ENCODE measurements at places on chromosomes 5 and 9.

- peak; percentile 12 for DNase-seq
Observed at GRCh38 chr5:37668524-37669047, 171.3 kb downstream of the GDNF start.

DNA sequence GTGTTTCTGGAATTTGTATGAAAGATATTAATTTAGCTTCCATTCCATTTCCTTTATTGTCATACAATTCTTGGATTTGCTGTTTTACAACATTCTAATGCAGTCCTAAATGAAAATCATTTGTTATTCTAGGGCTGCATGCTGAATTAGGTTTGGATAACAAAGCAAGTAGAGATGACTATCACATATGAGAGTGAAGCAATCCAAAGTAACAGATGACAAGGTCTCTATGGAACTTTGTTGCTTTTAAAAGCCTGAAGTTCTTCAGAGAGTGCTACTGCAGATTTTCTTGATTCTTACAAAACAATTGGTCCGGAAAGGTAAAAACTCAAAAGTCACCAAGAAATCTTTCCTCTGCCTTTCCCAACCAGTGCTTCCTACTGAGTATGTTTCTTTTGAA, 56.9 kb upstream of the VCAN start:
- no peak for DNase-seq

DNA sequence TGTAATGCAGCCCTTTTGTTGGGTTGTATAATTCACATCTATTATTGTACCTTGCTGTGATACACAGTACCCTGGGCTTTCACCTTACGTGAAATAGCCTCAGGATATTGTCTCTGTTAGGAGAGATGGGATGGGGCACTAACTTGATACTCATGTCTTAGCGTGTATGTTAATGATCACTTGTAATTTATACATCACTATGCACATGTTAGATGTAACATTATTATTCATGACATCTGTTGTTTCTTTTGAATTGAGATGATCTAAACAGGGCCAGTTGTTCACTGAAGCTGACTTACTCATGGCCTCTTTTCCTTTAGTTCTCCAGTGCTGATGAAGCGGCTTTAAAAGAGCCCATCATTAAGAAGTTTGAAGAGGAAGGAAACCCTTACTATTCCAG, 65.2 kb downstream of the MCCC2 start:
- no peak for DNase-seq

DNA sequence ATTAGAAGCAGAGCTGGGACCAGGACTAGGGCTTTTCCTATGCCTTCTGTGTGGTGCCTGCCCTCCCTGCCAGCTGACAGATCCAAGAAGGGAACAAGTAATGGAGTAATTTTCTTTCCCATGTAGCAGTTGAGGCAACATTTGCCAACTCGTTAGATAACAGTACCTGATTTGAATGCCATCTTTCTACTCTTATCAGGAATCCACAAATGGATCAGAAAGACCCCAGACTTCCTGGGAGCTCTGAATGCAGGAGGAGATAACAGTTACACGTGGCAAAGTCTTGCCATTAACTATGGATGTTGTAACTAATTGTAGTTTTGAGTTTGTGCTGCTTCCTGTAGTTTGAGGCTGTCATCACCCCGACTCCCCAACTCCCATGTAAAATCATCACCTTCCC, 39.2 kb downstream of the RCL1 start:
- DNase-seq: no peak

- DNase-seq: no peak
Observed at GRCh38 chr9:27194401-27195091, 85.5 kb downstream of the TEK start.

DNA sequence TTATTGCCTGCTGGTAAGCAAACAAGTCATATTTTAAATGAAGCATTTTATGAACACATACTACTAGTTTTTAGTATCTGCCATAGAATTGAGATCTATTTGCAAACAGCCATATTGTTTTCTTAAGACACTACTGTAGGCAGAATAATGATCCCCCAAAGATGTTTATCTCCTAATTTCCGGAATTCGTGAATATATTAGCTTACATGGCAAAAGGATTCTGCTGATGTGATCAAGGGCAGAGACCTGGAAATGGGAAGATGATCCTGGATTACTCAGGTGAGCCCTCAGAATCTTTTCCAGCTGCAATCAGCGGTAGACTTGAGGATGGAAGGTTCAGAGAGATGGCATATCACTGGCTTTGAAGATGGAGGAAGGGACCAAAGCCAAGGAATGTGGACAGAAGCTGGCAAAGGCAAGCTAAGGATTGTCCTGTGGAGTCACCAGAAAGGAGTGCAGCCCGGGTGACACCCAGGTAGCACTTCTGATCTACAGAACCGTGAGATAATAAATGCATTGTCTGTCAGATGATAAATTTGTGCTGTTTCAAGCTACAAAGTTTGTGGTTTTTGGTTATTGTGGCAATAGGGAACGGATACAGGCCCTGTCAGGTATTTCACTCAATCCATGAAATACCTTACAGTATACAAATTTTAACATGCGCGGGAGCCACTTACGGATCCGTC, 1.0 kb upstream of the ERCC6L2 start:
- no peak for DNase-seq

DNA sequence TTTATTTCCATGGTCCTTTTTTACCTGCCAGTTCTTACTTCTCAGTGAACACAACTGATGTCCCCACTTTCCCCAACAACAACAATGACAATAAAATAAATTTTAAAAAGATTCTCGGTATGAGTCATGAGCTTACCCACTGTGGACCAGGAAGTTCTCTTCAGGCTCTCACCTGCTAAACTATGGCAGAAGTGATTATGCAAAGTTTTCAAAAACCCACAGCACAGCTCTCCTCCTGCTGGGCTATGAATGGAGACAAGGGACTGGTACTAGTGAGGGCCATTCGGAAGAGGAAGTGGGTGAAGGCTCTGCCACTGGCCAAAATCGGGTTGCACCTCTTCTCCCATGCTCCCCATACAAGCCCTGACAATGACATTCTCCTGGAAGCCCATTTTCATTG, 429.4 kb downstream of the PIK3R1 start:
- DNase-seq: no peak

DNA sequence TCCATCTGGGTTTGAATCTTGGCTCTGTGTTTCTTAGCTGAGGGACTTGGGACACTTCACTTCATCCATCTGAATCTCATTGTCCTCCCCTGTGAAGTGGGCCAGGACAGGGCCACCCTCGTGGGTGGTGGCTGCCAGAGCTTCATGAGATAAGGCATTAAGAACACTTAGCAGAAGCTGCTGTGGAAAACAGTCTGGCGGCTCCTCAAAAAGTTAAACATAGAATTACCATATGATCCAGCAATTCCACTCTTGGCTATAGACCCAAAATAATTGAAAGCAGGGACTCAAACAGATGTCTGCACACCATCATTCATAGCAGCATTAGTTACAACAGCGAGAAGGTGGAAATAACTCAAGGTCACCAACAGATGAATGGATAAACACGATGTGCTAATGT, 42.4 kb upstream of the GGTA1 start:
- no peak for DNase-seq

GRCh38 chr5:134125039-134126015, 10.8 kb downstream of the TCF7 start:
- peak; percentile 97 for DNase-seq

DNA sequence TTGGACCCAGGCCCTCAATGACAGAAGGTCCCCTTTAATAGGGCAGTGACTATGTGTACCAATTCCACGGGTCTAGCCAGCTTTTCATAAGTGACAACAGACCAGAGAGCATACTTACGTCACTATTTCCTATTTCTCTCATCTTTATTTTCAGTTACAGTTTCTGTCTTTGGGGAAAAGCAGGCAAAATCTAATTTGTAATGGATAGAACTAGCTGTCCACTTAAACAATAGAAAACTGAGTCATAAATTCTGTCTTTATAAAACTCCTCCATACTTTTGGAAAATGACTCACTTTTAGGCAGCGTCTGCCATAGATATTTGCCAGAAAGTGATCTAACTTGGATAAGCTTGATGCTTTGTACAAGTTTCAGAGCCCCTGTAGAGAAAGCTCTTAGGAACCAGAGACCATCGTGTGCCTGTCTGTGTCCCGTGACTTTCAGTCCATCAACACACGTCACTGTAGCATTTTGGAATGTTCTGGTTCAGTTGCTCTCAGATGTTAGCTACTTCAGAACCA, 101.9 kb downstream of the F2RL2 start:
- DNase-seq: no peak

DNA sequence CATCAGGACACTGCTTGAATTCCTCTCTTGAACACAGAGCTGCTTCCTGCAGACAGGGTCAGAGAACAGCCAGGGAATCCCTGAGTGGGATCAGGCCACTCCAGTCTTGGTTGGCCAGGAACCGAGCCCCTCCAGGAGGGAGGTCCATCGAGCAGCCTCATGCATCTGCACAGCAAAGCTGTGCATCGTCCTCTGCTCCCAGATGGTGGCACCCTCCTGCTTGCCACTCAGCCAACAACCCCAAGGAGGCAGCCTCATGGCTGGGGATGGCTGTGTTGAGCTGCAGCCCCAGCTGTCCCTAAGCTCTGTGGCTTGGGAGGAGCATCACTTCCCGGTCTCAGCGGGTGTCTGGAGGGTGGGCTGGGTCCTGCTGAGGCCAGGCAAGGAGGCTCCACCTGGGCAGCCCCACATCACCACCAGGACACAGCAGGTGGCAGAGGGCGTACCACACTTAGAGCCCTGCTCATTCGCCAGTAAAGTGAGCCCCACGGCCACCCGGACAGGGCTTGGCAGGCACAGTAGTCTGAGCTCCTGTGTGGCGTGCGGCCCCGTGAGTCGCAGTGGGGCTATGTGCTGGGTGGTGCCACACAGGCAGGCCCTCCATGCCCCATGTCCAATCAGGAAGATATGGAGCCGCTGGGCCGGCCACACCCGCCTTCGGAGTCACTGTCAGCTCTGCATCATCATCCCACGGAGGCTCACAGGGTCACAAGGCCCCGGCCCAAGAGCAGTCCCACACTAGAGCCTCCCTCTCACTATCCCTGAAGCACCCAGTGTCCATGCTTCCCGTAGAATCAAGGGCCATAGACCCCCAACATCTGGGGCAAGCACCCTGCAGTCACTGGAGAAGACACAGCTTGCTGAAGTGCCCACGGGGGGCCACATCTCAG, 11.9 kb downstream of the LPCAT1 start:
- no peak for DNase-seq

DNA sequence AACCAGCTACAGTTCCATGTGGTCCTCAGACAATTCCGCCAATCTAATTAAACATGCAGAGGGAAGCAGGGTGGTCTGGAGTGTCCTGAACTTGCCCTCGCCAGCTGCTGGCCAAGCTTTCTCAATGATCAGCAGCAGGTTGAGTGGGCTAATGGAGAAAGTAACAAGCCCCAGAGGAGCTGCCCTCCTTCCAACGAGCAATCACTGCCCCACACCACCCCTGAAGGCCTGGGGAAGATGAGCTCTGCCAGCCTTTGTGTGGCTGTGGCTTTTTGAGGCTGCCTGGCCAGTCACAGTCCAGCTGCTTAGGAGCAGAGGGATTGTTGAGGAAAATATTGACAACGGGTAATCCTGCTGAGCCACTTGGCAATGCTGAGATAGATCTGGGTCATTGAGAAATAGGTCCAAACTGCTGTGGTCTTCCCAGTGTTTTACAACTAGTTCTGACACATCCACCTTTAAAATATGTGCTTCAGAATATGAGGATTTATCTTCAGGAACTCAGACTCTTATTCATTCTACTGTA, 107.3 kb downstream of the CD180 start:
- DNase-seq: no peak

DNA sequence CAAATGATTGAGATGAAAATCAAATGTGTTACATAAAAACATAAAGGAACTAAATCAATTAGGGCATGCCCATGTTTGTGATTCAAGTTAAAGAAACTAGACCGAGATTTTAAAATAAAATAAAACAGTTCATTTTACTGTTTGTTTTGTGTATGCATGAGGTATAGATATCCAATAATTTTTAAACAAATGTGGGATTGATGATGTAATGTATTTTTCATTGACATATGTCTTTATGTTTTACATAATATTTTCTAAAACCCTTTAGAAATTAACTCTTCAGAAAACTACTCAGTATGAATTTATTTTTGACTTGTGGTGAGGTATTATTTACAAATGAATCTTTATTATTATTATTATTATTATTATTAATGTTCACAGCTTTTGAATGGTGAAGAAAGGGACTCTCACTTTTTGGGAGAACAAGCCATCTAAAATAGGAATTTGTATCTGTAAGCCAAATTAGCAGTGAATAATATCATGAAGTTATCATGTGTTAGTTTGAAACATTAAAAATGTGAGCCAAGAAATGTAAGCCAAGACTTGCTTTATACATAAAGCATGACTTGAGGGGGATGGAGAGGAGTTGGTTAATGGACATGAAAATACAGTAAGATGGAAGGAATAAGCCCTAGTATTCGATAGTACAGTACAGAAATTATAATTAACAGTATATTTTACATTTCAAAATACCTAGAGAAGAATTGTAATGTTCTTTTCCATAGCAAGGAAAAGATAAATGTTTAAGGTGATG, 355.0 kb downstream of the CDH10 start:
- no peak for DNase-seq

- DNase-seq: no peak
Observed at GRCh38 chr5:131221888-131222287, 42.0 kb upstream of the CDC42SE2 start.

- no peak for DNase-seq
Observed at GRCh38 chr5:115460472-115460871, 84.1 kb downstream of the FEM1C start.

DNA sequence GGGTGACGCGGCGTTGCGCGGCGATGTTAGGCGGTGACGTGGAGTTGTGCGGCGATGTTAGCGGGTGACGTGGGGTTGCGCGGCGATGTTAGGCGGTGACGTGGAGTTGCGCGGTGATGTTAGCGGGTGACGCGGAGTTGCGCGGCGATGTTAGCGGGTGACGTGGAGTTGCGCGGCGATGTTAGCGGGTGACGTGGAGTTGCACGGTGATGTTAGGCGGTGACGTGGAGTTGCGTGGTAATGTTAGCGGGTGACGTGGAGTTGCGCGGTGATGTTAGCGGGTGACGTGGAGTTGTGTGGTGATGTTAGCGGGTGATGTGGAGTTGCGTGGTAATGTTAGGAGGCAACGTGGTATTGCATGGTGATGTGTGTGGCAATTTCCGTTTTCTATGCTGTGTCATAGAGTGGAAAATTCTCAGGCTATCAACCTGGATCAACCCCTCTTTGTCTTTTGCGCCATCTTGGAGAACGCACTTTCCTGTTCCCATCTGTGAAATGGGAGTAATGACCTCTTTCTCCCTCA, 76.0 kb downstream of the ANKRD33B start:
- no peak for DNase-seq

- no peak for DNase-seq
Observed at GRCh38 chr5:30183795-30184194, 1009.7 kb upstream of the CDH6 start.

GRCh38 chr5:40485021-40485998, 194.4 kb upstream of the PTGER4 start:
- no peak for DNase-seq

- DNase-seq: no peak
Observed at GRCh38 chr9:77705636-77706035, 57.5 kb upstream of the GNA14 start.

GRCh38 chr5:43065387-43065947, 25.3 kb upstream of the ANXA2R start:
- DNase-seq: no peak

GRCh38 chr9:36928670-36929349, 105.3 kb downstream of the PAX5 start:
- no peak for DNase-seq
